ENCODE measurements at places on chromosomes 16 and 17.

- no peak for DNase-seq
Measured at GRCh38 chr17:902463-902862, 77.1 kb downstream of the NXN start.

DNA sequence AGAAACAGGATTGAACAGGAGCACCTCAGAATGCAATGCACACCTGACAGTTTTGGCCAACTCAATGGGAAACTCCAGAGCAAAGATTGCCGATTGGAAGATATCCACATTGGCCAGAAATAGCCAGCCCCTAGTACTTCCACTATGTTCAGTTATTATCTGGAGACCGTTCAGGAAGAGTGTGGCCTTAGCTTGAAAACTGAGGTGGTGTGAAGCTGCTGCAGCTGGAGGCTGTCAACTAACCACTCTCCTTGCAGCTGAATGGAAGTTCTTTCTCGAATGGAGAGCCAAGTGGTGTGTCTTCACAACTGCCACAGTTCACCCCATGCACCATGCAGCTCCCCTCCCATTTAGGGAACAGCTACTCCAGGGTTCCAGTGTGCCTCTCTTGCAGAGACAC, 61.9 kb upstream of the DHX40 start:
- DNase-seq = no peak

- no peak for DNase-seq
Measured at GRCh38 chr17:60720763-60721531, 43.3 kb downstream of the BCAS3 start.

GRCh38 chr16:54128629-54129234, 157.9 kb downstream of the IRX3 start:
- no peak for DNase-seq

GRCh38 chr16:66093191-66093590, 273.3 kb upstream of the CDH5 start:
- no peak for DNase-seq

DNA sequence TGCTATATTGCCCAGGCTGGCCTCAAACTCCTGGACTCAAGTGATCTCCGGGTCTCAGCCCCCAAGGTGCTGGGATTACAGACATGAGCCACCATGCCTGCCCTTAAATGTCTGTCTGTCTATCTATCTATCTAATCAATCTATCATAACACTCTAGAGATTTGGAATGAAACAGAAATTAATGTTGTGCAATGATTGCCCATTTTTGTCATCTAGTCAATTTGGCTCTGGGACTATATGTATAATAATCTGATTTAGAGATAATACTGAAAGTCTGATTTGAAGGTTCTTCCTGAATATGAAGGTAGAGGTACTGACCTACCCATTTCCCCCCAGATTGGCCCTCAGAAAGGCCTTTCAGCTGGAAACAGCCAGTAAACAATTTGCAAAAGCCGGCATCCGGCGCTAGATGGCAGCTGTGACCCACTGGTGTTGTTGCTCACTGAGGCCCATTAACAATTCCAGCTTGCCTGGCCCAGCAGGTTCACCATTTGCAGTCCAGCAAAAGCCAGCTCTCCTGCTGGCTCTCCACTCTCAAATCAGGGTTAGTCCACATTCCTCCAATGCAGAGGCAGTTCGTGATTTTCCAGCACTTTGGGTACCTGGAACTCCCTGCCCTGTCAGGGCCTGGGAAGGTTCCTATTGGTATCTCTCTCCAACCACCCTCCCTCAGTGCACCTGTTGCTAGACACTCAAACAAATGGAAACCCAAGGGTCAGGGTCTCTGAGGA, 22.9 kb upstream of the C16orf87 start:
- no peak for DNase-seq

- no peak for DNase-seq
Measured at GRCh38 chr16:52308051-52308450, 238.9 kb downstream of the TOX3 start.

- DNase-seq = no peak
Measured at GRCh38 chr16:85565801-85566526, 47.2 kb upstream of the GSE1 start.

DNA sequence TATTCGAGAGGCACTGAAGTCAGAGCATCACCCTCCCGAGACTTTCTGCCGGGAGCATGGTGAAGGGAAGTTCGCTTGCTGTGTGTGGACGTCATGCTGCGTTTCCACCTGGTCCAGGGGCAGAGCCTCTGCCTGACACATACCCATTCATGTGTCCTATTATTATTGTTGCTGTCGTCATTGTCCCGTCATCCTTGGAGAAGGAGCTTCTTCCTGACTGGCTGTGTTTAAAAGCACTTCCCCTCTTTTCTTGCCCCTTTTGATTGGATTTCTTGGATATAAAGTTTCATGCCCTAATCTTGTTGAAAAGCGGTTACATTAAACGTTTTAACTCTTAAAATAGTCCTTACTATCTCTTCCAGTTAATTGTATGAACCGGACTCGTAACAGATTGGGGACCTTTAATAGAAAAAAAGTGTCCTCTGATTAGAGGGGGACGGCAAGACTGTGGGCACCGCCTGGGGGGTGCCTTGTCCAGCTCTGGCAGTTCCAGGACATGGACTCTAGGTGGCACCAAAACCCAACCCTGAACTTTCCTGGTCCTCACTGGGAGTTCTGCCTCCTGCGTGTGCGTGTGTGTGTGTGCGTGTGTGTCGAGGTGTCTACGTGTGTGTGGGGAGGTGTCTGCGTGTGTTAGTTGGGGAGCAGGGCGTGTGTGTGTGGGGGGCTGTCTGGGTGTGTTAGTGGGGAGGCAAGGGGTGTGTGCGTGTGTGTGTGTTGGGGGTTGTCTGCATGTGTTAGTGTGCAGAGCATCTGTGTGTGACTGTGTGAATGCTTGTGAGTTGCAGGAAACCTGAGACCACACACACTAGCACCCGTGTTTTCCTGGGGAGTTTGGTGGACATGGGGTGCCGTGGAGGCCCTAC, 133.3 kb upstream of the CIBAR2 start:
- DNase-seq = no peak

DNA sequence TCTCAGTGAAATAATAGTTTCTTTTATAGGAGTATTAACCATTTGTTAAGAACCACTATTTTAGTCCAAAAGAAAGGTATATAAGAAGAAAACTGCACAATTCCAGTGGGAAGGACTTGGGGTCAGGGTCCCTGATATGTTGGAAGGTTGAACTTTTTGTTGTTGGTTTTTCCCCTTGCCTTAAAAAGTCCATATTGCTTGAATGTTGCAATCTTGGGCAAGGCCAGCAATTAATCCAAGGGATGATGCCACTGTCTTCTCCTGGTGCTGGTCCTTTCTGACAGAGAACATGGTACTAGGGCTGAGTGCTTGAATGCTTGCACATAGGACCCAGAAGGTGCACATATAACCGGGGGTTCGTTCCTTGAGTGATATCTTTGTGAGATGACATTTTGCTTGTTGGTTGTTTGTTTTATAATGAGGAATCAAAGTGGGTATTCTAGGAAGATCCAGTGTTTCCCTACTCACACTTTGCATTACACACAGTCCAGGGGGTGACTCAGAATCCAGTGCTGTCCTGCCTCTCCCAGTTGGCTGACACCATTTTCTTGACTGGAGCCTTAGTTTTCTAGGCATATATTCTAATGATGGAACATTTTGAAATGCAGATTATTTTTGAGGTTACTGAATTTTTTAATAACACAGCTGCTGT, 54.9 kb downstream of the SIAH1 start:
- DNase-seq = no peak

- DNase-seq = no peak
Measured at GRCh38 chr17:47620503-47621245, 29.0 kb upstream of the KPNB1 start.

- no peak for DNase-seq
Measured at GRCh38 chr16:54236773-54237172, 49.8 kb downstream of the IRX3 start.

DNA sequence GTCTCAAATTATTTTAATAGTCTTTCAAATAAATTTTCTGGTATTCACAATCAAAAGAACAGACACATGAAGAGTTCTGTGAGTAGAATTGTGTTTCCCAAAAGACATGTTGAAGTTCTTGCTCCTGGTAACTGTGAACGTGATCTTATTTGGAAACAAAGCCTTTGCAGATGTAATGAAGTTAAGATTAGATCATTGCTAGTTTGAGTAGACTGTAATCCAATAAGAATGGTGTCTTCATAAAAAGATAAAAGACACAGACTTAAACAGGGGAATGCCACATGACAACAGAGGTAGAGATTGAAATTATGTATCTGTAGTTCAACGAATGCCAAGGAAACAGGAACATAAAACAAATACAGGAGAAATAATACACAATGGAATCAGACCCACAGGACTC, 357.4 kb upstream of the CA10 start:
- DNase-seq = no peak

GRCh38 chr16:27514806-27515205, 34.9 kb downstream of the GTF3C1 start:
- no peak for DNase-seq

DNA sequence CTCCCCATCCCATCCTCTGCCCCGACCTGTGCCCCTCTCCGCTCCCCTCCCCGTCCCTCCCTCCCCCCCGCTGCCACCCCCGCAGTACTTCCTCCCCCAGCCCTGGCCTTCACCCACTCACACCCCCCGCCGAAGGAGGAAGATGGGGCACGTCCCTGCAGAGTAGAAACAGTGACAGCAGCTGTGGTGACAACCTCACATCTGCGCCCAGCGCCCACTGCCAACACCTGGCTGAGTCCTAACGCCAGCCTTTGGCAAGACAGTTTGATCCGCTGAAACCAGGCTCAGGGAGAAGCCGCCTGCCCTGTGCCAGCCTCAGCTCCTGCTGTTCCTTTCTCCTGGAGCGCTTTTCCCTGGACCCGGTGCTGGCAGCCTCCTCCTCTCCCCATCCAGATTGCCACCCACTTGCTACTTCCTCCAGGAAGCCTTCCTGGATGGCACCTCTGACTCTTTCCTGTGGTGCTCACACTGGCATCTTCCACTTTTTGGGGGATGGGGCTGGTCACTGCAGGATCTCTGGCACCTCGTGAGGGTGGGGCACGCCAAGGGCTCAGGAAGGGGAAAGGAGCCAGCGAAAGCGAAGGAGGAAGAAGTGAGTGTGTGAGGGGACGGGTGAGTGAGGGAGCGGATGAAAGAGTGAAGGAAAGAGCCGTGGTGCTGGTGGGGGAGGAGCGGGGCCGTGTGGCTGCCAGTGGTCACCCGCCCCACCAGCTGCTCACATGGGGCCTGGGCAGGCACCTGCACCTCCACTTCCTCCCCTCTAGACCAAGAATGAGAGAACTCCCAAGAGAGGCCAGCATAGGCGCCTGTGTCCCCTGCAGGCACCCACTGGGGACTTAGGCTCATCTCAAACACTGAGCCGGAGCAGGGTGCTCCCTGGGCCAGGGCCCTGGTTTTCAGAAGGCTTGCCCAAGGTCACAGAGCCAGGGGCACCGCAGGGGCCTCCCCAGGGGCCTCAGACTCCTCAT, 27.0 kb downstream of the ZFPM1 start:
- no peak for DNase-seq

DNA sequence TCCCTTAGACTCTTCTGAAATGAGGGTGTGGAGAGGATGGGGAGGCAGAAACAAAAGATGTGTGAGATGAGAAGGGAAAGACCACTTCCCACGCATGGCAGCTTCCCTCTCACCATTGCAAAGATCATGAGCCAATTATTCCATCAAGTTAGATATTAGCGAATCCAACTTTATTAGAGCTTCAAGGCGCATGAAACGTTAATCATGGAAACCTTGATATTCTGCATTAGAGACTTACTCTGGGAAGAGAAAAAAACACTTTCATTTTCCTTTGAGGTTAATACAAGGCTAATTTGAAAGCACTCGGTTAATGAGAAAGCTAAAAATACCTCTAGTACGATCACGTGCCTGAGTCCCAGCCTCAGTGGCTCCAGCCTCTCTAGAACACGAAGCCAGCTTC, 220.6 kb upstream of the RPL38 start:
- DNase-seq = no peak

DNA sequence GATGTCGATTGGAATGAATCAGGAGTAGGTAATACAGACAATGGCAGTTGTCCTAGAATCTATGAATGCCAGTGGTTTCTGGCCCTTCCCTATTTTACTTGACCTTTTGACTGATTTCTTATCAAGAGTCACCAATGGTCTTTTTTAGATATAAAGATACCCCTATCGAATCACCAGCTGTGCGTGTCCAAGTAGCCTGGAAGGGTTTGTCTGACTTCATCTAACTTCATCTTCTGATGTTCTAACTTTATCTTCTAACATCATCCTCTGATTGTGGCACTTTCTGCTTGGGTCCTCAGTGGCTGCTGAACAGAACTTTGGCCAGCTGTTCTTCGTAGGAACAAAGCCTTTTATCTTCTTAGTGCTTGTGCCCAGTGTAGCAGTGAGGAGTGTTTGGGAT, 129.7 kb downstream of the MSI2 start:
- no peak for DNase-seq

- no peak for DNase-seq
Measured at GRCh38 chr16:84800158-84800978, 19.4 kb upstream of the CRISPLD2 start.

DNA sequence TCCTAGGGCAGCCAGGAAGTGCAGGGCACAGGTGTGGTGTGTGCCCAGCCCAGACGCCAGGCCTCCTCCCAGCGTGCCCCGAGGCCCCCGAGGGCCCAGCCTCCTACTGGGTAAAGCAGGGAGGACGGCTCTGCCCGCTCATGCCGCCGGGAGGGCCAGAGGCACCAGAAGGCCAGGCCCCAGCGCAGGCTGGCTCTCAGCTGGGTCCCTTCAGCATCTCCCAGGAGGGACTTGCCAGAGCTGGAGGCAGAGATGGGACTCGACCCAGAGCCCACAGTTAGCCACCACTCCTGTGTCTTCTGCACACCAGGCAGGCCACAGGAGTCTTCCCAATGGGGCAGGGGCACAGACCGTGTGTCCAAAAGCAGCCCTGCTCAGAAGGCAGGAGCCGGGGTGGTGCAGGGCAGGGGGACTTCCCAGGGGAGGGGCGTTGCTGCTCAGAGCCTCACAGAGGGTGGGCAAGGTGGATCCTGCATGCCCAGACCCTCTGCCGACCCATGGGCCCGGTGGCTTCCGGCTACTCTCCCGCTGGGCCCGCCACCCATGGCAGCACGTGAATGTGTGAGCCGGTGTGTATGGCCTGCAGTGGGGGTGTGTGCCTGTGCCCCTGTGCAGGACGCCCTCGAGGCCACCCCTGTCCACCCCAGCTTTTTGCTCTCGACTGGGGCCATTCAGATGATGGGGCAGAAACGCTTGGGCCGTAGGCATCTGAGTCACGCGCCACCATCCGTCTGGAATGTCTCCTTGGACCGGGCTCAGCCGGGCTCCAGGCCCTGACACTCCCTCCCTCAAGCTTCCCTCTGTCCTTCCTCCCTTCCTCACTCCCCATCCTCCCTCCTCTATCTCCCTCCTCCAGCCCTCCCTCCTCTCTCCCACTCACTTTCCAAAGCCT, 5.7 kb upstream of the ZNF469 start:
- DNase-seq = no peak

- no peak for DNase-seq
Measured at GRCh38 chr16:74451951-74452758, 30.9 kb upstream of the CLEC18B start.

DNA sequence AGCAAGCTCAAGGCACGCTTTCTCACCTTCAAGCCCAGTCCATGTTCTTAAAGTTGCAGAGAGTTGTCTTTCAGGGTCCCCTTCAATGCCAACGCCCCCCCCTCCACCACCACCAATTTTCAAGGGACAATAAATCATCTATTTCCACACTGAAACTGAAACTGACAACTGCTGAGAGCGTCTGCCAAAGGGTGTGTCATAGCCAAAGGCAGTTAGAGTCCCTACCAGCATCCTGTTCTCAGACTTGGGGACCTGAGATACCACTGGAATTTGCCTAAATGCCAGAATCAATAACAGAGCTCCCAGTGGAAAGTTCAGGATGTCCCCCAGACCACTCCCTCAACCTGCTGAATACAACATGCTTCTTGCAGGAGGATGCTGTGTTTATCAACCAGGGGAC, 133.2 kb upstream of the SOX9 start:
- DNase-seq = no peak

Measured in coronary artery (tissue), 2 donors.